8988T (cell line): ENCODE measurements at places on chromosomes 11 and 22.

GRCh38 chr11:27699242-27699925 lies 871 bp downstream of the BDNF start:
- DNase-seq, result no peak

- no peak for DNase-seq
These were observed 696.7 kb upstream of the CCDC90B start for GRCh38 chr11:83982825-83983224.

- DNase-seq, result no peak
These were observed 16.4 kb downstream of the CWC15 start for GRCh38 chr11:94956963-94957362.

GRCh38 chr11:34864424-34864823 lies 51.8 kb downstream of the APIP start:
- DNase-seq, result no peak

DNA sequence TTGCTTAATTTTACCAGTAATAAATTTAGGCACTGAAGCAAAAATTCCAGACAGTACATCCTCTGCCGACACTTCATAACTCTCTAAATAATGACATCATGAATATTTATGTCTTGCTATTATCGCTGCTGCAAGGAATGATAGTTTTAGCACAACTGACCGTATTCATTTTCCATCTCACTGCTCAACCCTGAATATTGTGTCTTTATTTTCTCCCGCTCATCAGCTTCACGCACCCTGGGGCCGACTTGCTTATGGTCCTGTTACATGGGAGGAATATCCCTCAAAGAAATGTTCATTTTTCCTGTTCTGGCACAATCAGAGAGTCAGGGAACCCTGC lies 33.3 kb downstream of the SLN start:
- DNase-seq, result no peak

DNA sequence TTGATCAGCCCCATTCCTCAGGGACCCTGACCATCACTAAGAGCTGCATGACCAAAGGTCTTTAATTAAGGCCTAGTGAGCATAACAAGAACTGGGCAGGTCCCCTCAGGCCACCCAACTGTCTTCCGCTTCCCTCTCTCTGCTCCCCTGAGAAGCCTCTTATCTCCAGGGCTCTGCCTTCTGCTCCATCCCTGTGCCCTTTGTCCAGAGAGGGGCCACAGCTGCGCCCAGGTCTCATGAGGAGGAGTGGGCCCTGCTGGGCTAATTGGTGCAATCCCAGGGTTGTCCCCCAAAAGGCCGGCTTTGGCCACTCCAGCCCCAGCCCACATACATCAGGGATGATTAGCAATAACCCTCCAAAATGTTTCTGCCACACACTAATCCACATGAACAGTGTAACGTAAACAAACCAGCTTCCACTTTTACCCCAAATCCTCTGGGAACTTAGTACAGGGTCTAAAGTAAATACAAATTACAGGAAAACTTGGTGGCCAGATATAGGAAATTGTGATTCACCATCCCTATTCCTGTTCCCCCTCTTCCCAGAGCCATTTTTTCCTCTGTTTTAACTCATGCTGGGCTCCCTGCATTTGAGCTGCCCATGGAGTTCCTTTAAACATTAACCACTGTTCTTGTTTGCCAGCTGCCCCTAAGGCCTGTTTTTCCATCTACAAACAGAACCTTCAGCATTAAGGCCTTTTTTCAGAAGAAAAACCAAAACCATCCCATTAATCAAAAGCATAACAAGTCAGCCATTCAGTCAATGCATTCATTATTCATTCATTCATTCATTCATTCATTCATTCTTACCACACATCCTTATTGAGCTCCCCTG lies 34.6 kb upstream of the CAVIN3 start:
- no peak for DNase-seq

DNA sequence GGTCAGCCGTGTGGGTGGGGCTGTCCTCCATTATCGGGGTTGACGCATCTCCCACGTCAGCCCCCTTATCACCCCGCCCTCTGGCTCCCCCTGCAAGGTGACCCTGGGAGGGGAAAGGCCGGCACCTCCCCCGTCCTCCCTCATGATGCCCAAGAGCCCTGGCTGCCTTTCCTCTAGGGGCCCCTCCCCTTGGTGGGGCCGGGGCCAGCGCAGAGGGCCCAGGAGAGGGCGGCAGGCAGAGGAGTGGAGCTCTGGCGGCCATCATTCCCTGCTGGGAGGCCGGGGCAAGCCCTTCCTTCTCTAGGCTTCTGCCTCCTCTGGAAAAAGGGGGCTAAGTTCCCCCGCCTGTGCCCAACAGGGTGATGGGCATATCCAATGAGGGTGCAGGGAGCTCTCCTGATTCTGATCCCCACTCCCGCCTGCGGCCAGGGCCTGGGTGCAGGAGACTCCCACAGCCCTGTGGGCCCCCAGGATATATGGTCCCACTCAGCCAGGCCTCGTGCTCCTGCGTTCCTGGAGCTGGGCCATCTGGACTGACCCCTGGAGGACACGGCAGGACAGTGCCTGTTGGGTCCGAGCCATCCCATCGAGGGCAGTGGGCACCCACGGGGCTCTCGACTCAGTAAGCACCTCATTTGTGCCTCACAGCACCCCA lies 12.3 kb downstream of the MYRF start:
- DNase-seq, result no peak

- DNase-seq, result peak; percentile 44
These were observed 51.2 kb upstream of the EMID1 start for GRCh38 chr22:29154364-29155048.

GRCh38 chr11:57123590-57123989 lies 58.2 kb upstream of the LRRC55 start:
- no peak for DNase-seq

GRCh38 chr22:41770715-41771468 lies 29.6 kb upstream of the CCDC134 start:
- DNase-seq, result no peak

- DNase-seq, result no peak
These were observed 72.1 kb upstream of the KCNQ1OT1 start for GRCh38 chr11:2771758-2772466.

- DNase-seq, result no peak
These were observed 55.2 kb downstream of the RBFOX2 start for GRCh38 chr22:35973388-35973787.

DNA sequence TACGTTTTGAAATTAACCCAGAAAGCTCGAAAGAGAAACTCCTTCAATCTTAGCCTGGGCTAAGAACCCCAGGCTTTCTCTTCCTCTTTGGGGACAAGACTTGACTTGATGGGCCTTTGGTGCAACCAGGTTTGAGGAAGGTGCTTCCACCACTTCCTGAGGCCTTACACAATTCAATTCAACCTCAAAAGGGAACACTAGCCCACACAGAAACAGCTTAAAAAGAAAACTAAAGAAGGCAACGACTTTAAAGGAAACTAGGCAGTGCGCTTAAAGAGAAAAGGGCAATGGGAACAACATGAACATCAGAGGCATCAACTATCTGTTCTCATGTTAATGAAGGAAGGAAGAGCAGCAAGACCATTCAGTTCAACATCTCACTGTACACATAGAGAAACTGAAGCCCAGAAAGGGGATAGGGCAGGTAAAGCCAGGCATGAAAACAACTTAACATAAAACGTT lies 24.8 kb downstream of the PAK1 start:
- no peak for DNase-seq

DNA sequence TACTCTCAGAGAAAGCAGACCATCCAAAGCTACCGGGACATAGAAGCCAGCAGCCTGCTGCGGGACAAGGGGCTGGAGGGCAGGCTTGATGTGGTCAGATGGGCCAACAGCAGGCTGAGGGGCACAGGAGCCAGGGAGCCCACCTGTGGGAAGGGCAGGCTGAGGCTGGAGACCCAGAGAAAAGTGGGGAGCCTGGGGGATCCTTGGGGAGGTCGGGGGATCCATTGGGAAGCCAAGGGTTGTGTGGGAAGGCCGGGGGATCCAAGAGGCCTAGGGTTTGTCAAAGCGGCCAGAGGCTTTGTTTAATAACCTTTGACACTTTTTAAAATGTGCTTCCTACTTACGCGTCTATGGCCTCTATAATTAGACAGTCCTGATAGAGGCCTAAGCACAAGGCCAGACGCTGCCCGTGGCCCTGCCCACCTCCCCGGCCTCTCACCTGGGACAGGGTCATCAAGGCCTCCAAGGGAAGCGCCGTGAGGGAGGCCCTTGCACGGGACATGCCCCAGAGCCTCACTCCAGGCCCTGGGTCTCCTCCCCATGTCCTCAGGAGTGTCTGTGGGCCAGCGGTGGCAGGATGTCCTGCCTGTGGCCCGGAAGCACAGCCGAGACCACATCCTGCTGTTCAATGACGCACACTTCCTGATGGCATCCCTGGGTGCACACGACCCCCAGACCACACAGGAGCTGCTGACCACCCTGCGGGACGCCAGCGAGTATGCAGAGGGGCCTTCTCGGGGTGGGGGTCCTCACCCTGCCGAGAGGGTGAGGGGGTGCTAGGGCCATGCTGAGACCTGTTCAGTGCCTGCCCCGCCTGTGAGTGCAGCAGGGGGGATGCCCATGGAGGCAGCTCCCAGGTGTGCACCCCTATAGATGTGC lies 8.6 kb upstream of the GTSE1 start:
- no peak for DNase-seq

DNA sequence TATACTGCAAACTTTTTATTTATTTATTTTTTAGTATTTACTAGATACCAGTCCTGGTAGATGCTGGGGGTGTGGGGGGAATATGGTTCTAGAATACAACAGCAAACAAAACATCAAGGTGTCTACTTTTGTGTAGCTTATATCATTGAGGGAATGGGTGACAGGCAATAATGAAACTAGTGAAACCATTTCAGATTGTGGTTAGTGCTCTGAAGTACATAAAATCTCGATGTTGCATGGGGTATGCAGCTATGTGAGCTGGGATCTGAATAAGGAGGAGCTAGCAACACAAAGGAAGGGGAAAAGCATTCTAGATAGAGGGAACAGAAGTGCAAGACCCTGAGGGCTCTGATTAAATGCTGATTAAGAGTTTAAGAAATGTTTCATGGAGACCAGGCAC lies 103.5 kb downstream of the WT1 start:
- DNase-seq, result no peak

DNA sequence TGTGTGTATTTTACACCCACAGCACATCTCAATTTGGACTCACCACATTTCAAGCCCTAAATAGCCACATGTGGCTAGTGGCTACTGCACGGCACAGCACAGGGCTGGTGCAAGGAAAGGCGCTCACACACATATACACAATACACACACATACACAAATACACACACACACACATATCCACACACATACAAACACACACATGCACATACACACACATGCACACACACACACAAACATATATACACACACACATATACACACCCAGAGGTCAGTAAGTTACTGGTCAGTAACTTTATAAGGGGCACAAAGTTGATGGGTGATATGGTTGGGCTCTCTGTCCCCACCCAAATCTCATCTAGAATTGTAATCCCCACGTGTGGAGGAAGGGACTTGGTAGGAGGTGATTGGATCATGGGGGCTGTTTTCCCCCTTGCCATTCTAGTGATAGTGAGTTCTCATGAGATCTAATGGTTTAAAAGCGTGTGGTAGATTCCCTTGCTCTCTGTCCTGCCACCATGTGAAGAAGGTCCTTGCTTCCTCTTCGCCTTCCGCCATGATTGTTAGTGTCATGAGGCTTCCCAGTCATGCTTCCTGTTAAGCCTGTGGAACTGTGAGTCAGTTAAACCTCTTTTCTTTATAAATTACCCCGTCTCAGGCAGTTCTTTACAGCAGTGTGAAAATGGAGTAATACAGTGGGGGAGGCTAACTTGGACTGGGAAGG lies 37.6 kb upstream of the DKK3 start:
- DNase-seq, result no peak

GRCh38 chr11:44004452-44005062 lies 43.2 kb upstream of the ACCSL start:
- DNase-seq, result no peak

GRCh38 chr11:57163160-57163868 lies 18.4 kb upstream of the LRRC55 start:
- no peak for DNase-seq

- no peak for DNase-seq
These were observed 3.2 kb upstream of the MTMR3 start for GRCh38 chr22:29879753-29880152.

GRCh38 chr22:43734370-43735150 lies 77.5 kb downstream of the EFCAB6 start:
- no peak for DNase-seq

DNA sequence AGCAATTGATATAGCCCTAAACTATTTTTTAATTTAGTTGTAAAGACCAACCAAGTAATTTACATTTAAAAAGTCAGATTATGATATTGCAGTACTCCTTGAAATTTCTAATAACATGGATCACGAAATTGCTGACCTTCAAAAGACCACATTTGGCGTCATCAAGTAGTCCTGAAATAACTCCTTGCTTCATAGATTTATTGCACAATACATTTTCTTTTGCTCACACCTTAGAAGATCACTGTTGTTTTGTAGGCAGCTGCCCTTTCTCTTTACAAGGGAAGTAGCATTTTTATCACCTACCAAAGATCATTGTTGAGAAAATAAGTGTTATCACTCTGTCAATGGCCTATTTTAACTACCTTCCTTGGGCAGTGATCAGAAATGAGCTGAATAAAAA lies 815.8 kb downstream of the METTL15 start:
- DNase-seq, result no peak

DNA sequence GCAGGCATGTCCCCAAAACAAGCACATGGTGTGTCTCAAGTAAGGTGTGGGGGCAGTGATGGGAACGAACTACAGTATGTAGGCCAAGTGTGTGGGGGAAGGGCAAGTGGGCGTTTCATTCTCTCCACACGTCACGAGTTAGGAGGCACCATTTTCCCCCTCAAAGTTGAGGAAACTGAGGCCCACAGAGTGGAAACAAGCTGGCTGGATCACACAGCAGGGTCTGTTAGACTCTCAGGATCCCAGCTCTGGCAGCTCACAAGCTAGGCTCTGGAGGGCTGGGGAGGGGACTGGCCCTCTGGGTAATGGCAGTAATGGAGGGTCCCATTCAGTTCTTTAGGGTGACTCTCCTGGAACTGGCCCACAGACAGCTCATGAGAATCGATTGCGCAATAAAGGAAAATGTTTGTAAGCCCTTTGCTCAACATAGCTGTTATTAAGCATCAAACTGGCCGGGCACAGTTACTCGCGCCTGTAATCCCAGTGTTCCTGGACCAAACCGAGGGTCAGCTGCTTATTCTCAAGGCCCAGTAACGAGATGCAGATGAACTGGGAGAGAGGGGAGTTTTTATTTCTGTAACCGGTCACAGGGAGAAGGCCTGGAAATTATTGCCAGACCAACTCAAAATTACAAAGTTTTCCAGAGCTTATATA lies 24.1 kb upstream of the TUB start:
- DNase-seq, result no peak

DNA sequence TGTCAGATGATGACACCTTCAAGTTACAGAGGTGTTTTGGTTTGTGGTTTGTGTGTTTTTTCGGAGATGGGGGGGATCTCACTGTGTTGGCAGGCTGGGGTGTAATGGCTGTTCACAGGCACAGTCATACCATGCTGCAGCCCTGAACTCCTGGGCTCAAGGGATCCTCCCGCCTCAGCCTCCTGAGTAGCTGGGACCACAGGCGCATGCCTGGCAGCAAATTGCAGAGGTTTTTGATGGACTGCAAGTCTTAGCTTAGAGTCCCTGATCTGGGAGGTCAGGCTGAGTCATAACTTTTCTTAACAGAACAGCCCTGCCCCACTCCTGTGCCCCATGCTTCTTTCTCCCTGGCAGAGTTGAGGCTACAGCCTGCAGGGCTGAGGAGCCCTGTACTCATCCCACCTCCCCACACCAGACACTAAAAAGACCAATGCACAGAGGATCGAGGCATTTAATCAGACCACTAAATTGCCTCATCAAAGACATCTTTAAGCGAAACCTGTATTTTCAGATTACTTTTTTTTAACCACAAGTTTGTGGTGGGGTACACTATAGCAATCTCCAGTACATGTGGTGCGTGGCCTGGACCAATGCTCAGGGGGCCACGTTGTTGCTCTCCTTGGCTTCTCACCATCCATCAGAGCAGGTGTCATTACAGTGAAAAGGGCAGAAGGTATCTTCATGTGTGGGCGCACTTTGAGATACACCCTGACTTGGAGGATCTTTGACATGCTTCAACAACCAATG lies 17.1 kb upstream of the ADORA2A start:
- no peak for DNase-seq
